ENCODE measurements at places on chromosomes 11 and 22.

- DNase-seq: no peak
Observed at GRCh38 chr11:104645261-104646222, 252.7 kb downstream of the CASP12 start.

GRCh38 chr11:68160100-68160695 lies 39.0 kb upstream of the CHKA start:
- no peak for DNase-seq

GRCh38 chr11:17152306-17152705 lies 55.5 kb downstream of the PIK3C2A start:
- no peak for DNase-seq

DNA sequence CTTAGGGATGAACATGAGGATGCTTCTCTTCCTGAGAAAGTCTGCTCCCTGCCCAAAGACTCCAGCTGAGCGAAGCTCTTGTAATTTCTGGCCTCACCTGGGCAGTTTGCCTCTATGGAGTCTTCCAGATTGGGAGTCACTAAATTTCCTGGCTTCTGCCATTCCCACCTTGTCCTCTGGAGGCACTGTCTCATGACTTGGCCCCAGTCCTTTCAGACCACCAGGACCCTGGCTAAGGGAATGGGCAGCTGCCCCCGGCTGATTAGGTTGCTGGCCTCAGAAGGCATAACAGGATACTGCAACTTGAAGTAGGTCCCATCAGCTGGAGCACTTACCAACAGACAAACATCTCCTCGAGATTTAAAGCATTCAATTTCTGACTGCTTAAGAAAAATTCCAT lies 128.1 kb upstream of the SPON1 start:
- DNase-seq: no peak

GRCh38 chr22:37416827-37417226 lies 10.5 kb downstream of the ELFN2 start:
- no peak for DNase-seq

DNA sequence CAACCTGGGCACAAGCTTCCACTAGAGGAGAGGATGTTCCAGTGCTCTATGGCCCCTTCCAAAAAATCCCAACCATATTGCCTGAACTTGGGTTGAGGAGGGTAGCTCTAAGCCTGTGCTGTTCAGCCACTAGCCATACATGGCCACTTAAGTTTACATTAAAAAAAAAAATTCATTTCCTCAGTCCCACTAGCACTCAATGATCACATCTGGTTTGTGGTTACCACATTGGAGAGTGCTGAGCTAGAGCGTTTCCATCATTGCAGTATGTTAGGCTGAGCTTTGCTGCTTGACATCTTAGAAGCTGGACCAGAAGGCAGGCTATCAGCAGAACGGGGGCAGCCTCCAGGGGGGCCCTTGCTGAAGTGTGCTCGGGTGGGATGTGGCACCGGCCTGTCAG lies 43.5 kb upstream of the CYP2D6 start:
- DNase-seq: no peak

DNA sequence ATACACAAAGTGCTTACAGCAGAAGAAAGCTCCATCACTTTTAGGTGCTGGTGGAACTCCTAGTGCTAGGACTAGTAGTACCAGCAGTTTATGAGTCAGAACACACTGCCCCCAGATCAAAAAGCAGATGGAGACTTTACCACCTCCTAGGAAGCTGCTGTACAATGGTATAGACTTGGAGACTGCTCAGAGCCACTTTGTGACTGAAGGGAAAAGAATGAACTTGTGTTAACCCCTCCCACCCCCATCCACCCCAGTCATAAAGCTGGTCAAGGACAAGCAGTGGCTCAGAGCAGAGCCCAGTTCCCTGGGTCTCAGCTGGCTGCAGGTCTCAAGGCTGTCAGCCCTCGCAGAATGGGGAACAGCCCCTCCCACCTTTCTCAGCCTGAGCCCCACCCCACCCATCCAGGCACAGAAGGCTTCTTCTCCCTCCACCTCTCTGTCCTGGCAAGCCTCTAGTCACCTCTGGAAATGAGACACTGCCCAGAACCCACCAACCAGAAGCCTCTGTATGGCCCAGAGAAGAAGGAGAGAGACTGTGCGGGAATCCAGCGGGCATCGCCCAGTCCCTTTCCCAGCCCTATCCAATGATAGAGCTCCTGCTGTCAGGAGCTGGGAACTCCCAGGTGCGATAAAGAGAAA lies 23.8 kb downstream of the PACSIN2 start:
- DNase-seq: peak; percentile 76

DNA sequence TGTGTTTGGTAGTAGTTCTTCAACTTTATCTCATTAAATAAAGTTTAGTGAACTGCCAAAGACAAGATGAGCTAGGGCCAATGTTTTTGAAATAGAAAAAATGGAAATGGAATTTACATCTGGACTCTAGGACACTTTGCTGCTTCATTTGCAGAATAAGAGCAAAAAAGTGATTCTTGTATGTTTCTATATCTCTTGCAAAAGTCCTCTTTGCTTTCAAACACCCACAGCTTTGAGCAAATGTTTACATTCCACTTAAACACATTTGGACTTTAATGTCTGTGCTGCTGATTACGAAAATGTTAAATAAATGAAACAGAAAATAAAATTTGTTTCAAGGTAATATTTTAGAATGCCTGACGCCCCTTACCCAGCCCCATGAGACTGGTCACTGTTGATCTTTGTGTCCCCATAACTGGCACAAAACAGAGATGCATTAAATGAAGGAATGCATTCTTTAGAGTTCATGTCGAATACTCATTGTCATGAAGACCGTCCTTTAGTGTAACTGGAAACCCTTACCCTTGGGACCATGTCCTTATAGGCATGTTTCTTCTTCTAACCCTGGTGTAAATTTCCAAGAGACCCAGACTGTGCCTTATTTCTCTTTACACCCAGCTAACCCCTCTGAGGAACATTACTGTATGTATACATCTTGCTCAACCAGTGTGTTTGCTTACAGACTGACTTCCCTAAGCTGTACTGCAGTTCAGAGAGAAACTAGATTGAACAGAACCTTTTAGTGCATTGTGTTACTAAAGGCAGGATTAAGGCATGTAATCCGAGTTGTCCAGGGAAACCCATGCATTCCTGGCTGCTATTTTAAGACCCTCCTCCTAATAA lies 199.7 kb downstream of the NAV2 start:
- no peak for DNase-seq

DNA sequence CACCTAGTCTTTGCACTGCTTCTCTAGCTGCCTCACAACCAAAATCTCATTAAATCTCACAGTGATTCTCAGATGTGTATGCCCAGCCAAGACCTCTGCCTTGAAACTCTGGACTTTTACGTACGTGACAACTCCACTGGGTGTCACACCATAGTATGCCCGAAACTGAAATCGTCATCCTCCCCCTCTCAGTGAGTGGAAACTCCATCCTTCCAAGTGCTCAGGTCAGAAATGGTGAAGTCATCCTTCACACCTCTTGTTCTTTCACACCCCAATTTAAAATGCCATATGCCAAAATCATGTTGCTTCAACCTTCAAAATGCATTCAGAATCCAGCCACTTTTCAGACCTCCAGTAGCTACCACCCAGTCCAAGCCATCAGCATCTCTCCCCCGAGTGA lies 42.5 kb downstream of the SFI1 start:
- no peak for DNase-seq
